ENCODE measurements at places on chromosomes 6 and 20.
A peak's percentile ranks its signal among the peaks of the same experiment; 100 is the strongest.

- DNase-seq, result peak; percentile 23
These were observed 173.7 kb upstream of the ZNF217 start for GRCh38 chr20:53767206-53767930.

GRCh38 chr6:14067656-14068055 is 49.9 kb upstream of the CD83 start:
- DNase-seq, result no peak

DNA sequence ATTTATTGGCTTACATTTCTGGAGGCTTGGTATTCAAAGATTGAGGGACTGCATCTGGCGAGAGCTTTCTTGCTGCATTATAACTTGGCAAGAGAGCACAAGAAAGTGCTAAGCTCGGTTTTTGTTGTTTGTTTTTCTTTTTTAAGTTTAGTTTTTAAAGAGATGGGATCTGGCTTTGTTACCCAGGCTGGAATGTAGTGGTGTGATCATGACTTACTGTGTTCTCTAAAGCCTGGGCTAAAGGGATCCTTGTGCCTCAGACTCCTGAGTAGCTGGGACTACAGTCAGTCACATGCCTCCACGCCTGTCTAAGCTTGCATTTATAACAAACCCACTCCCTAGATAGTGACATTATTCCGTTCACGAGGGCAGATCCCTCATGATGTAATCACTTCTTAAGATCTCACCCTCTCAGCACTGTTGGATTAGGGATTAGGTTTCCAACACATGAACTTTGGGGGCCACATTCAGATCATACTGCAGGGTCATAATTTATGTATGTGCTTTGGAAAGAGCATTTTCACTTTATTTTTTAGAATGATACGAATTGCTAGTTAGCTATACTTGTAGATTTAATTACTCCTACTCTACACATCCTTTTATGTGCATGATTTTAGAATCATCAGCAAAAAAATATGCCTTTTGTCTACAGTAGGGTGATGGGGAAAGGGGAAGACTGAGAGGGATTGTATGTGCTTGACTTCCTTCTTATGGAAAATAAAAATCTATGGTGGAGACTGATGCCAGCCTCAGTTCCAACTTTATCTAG is 167.8 kb downstream of the JARID2 start:
- no peak for DNase-seq

GRCh38 chr6:168968228-168968627 is 285.4 kb downstream of the THBS2 start:
- no peak for DNase-seq

DNA sequence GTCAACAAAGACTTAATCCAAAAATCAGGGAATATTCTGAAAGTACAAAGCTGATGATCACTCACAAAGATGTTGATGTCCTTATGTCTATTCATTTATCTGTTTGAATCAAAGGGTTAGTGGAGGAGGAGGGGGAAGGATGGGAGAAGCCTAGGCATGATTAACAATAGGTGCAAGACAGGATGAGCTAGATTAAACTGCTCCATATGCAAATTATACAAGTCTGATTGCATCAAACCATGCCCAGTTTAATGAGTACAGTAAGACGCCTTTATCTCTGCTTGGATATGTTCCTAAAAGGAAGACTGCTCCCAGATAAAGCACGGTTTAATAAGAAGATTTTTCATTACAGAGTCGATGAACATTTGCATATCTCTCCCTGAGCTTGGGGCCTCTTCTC is 626.4 kb upstream of the NOX3 start:
- no peak for DNase-seq

DNA sequence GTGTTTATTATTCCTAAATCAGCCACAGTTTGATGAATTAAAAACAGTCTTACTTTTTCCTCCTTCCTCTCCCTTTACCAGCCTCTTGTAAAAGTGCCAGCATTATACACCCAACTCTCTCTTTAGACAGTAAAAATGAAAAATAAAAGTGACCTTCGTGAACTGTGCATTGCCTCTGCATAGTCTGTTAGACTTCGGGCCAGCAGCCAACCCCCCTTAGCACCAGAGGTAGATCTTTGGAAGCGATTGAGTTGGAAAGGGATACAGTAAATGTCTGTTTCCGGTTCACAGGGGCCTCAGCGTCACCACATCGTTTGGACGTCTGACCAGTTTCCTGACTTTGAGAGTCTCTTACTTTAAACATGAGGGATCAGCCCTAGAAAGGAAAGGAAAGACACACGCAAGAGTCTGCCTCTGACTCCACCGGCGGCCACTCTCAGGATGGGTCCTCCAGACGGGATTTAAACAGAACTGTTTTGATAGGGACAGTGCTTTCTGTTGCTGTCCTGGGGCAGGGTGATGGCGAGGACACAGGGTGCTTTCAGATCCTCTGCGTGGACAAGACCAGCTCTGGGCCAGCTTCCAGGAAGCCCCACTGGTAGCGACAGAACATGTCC is 206.6 kb upstream of the PREP start:
- no peak for DNase-seq

DNA sequence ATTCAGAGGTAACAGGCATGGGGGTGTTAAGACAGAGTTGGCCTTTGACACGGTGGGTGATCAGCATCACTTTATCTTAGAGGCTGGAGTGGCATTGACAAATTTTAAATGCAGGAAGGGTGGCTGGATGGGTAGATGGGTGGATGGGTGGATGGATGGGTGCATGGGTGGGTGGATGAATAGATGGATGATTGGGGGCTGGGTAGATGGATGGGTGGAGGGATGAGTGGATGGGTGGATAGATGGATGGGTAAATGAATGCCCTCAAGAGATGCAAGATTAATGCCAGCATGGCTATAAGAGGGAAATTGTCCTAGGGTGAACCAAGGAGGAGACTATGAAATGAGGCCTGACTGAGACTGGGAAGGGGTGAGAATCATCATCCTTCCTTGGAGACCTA is 18.4 kb downstream of the ITPR3 start:
- no peak for DNase-seq

DNA sequence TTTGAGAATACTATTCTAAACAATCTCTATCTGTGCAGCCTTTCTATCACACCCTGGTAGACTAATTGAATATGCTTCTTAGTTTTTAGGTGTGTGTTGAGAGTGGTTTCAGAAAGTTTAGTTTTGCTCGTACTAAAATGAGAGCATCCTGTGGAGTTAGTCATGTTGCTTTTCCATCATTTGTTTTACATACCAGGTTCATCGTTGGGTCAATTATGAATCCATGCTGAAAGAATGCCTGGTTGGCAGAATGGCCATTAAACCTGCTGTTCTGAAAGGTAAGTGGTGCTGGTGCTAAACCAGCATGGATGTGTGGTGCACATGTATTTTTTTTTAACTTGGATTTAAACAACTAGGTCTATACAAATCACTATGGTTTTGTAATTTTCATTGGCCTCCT is 49.3 kb downstream of the CYB5R4 start:
- DNase-seq, result no peak

DNA sequence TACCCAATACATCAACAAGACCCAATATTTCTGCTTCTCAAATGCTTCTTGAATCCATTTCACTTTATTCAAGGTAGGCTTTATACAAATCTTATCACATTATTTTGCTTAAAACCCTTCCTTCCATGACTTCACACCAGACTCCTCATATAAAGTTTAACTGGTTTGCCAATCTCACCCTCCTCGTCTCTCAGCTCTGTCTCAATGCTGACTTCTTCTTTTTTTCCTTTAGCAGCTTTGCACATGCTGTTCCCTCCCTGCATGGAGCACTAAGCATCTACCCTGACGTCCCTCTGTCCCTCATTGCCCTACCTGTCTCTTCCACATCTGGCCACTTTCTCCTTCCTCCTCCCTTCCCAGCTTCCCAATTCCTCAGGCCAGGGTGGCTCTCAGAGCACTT is 31.4 kb downstream of the KCNK17 start:
- no peak for DNase-seq

DNA sequence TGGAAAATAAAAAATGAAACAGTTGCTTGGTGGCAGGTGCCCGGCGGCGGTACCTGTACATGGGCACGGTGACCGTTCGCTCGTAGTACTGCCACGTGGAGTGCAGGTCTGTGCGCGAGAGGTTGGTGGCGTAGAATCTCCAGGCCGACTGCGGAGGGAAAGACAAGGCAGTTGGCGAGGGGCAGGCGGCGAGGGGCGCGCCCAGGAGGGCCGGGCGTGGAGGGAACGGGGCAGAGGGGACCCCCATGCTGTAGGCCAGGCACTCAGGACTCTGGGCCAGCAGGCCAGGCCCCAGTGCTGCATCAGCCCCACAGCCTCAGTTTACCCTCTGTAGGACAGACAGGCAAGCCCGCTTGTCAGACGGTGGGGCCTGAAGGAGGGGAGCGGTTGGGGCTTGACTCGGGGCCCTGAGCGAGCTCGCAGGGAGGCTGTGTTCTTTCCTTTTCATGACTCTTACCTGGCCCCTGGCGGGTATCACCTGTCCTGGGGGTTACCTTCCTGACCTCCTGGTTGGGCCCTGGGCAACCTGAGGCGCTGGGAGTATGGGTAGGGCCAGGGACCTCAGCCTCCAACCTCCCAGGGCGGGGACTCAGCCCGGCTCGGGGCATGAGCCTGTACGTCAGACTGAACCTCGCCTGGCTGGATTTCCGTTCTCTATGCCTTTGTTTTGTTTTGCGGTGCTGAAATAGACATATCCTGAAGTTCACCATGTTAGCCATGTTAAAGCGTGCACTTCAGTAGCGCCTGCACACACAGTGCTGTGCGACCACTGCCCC is 38.5 kb downstream of the KCNQ2 start:
- DNase-seq, result no peak

DNA sequence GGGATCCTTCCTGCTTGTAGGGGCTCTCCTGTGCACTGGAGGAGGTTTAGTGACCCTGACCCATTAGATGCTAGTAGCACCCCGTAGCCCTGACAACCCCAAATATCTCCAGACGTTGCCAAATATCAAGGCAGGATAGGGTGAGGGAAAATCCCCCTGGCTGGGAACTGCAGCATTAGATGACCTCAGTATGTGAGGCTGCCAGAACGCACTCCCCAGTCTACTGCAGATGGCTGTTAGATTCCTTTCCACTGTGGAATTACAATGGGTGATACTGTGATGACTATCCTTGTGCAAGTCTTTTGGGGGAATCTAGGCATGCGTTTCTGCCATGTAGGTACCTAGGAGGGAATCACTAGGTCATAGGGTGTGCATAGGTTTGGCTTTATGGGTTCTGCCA is 226.3 kb upstream of the KCNG1 start:
- no peak for DNase-seq

GRCh38 chr20:44592366-44592765 is 10.0 kb downstream of the PKIG start:
- no peak for DNase-seq

DNA sequence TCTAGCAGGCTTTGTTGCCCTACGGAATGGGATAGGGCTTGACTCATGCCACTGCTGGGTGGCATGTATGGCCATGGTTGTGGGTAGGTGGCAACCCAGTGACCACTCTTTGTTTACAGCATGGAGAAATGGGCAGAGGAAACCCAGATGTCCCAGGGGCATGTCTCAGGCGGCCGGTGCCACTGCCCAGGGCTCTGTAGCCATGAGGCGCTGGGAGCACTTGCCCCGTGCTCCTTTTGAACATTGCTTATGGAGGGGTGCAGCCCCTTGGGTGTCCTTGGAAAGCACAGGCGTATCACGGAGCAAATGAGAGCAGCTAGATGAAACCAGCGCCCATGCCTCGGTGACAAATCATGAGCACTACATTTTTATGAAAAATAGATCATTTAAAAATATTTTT is 212.5 kb upstream of the ECI2 start:
- DNase-seq, result no peak

DNA sequence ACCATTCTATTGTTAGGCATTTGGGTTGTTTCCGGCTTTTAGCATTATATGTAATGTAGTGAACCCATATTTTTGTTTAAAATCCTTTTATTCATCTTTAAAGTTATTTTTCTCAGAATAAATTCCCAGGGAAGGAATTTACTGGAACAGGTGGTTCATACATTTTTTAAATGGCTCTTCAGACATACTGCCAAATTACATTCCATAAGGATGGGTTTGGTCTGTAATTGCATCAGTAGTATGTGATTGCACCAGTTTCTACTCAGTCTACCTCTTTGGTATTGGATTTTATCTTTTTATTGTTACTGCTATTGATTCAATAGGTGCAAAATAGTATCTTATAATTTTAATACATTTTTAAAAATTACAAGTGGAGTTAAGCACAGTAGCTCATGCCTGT is 27.2 kb downstream of the BRPF3 start:
- no peak for DNase-seq

DNA sequence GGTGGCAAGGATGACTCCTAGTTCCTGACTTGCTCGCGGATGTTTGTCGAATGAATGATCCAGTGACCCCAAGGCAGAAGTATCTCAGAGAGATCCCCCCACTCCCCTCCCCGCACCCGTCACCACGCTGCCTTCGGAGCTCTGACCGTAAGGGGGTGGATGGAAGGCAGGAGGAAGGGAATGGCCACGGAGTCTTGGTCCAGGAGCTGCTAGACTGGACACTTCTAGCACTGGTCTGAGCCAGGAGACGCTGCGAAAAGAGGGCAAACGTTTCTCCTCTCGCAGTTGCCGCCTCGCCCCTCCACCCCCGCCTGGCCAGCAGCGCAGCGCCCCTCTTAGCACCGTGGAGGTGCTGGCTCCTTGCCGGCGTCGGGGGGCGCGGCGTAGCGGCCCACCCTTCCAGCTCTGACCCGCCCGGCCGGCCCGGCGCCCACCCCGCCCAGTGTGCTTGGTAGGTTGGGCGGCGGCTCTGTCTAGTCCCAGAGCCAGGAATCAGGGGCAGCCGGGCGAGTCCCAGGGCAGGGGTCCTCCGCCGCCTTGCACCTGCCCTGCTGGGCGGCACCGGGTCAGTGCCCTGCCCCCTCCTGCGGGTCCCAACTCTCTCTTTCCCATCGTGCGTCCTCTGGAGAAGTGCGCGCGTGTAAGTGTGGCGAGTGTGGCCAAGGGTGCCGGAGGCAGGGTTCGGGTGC is 2.4 kb upstream of the DBNDD2 start:
- DNase-seq, result no peak

DNA sequence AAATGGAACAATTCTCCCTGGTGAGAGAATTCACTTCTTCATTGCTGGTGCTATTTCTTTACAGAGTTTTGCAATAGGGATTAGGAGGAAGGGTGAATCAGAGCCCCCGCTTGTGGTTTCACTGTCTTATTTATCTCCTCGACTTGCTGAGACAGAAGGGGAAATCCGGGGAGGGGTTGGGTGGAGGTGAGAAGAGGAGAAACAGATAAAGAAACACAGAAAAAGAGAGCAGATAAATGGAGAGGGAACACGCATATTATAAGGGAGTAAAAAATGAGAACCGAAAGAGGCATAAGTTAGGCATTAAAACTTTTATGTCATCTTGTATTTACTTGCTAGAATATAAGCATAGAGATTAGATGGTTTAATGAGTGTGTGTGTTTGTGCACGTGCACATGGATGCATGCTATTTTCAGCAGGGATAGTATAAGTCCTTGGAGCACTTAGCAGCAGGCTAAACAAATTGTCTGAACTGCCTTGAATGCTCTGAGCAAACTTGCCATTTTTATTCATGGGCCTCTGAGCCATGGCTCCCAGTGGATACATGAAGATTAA is 105.0 kb downstream of the OLIG3 start:
- no peak for DNase-seq

DNA sequence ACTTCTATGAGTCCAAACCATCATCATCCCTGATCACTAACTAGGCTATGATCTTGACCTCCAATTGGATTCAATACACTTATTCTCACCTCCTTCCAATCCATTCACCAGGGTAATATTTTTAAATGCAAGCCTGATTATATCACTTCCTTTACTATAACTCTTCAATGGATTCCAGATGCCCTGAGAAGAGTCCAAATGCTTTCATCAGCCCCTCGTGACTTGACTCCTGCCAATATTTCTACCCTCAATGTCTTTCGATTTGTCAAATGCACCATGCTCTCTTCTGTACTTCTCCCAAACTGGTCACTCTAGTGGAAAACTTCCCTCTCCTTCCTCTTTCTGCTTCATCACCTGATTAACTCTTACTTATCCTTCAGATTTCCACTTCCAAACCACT is 70.8 kb downstream of the CD164 start:
- DNase-seq, result no peak

Data from hematopoietic multipotent progenitor cell treated with erythropoietin and hydrocortisone succinate and interleukin-3 and kit ligand, for 15 days (in vitro differentiated cells).